ENCODE measurements at places on chromosomes 2 and 18.

DNA sequence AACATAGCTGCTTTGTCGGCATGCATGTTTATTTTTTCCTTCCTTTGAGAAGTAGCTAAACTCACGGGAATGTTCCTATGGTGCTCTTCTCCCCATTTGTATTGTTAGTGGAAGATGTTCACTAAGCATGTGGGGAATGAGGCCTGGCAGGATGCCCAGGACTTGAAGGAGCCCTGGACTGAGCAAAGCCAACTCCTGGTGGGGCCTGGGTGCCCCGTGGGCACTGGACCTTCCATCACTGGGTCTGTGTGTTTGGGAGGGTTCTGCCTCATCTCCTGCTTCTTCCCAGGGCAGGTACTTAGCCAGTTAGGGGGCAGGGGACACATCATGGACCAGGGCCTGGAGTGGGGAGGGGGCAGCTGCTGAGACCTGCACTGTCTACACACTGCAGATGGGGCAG is 49.3 kb downstream of the ACAA2 start:
- no peak overlapping the region for H3K4me3 ChIP-seq
- H3K27me3 ChIP-seq: peaks cover 4% of the 10 kb centered on the region
- peaks cover 5% of the 10 kb centered on the region for H3K4me1 ChIP-seq
- H3K36me3 ChIP-seq: no peaks in the 10 kb centered on the region
- no peak overlapping the region for H3K27ac ChIP-seq

DNA sequence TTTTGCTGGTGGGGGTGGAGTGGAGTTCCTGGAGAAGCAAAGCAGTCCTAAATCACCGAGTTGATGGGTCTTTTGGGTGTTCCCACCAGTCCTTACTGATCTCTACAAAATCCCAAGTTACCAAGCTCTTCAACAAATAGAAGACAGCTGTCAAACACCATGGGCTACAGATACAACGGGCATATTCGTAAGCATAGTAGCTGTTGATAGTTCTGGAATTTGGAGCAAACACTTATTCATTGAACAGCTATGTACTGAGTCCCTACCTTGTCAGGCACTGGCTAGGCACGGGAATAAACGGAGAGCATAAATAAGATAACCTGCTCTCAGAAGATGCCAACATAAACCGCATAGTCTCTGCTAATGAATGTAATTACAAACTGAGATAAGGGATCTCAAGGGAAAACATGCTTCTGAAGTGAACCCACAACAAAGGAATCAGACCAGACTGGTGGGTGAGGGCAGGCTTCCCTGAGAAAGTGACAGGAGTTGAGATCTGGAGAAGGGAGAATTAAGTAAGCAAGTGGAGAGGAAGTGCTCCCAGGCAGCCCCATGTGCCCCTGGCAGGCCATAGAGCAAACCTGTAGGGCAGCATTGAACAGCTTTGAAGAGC is 947 bp upstream of the ANKRD44 start:
- peak overlapping the region; percentile 89 for H3K4me3 ChIP-seq
- DNase-seq: no peak
- peaks cover 21% of the 10 kb centered on the region for H3K4me1 ChIP-seq
- peaks cover 54% of the 10 kb centered on the region for H3K27me3 ChIP-seq
- H3K36me3 ChIP-seq: no peaks in the 10 kb centered on the region

DNA sequence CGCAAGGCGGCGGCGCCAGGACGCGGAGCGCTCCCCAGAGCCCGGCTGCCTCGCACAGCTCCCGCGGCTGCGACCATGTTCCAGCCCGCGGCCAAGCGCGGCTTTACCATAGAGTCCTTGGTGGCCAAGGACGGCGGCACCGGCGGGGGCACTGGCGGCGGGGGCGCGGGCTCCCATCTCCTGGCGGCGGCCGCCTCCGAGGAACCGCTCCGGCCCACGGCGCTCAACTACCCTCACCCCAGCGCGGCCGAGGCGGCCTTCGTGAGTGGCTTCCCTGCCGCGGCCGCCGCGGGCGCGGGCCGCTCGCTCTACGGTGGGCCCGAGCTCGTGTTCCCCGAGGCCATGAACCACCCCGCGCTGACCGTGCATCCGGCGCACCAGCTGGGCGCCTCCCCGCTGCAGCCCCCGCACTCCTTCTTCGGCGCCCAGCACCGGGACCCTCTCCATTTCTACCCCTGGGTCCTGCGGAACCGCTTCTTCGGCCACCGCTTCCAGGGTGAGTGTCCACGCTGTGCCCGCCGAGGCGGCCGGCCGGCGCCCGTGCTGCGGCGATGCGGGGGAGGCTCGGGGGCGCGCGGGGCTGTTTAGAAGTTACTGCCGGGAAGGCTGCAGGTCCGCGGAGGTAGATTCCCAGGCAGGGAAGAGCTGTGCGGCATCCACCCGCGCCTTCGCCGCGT is 696 bp downstream of the EMX1 start:
- no peaks in the 10 kb centered on the region for H3K36me3 ChIP-seq
- H3K4me3 ChIP-seq: peak overlapping the region; percentile 79
- peaks cover 86% of the 10 kb centered on the region for H3K27me3 ChIP-seq

DNA sequence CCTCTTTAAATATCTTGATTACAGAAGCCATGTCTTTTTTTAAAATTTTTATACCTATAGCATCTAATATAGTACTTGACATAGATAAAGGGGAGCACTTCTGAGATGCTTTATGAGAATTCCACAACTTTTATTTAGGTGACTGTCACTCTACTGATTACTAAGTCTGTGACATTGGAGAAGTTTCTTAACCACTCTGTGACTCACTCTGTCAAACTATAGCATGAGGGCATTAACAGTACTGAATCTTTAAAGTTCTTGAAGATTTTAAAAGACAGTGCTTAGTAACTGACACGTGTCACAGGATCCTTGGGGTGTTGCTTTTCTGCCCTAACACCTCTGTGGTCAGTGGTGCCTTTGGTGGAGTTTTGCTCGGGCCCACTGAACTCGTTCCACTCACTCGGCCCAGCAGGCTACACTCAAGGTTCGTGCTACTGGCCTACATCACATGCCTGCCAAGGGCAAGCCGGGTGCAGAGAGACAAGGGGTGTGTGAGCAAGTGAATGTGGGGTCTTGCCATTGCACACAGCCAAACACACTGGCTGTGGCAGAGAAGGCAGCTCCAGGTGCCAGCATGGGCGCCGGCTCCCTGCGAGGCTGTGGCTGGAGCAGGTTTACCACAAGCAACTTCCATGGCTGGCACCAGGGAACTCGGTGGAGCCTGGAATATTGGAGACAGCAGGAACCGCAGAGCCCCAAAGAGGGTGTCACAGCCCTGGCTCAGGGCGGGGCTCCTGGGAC is 734.0 kb upstream of the CDH7 start:
- no peaks in the 10 kb centered on the region for H3K4me1 ChIP-seq
- H3K36me3 ChIP-seq: no peaks in the 10 kb centered on the region
- H3K27me3 ChIP-seq: no peaks in the 10 kb centered on the region
- H3K4me3 ChIP-seq: no peak overlapping the region
- DNase-seq: no peak

GRCh38 chr2:83823229-83823628 is 635.9 kb downstream of the SUCLG1 start:
- H3K36me3 ChIP-seq: no peaks in the 10 kb centered on the region
- no peak overlapping the region for H3K4me3 ChIP-seq
- no peak for DNase-seq
- H3K27ac ChIP-seq: no peak overlapping the region
- no peaks in the 10 kb centered on the region for H3K27me3 ChIP-seq

DNA sequence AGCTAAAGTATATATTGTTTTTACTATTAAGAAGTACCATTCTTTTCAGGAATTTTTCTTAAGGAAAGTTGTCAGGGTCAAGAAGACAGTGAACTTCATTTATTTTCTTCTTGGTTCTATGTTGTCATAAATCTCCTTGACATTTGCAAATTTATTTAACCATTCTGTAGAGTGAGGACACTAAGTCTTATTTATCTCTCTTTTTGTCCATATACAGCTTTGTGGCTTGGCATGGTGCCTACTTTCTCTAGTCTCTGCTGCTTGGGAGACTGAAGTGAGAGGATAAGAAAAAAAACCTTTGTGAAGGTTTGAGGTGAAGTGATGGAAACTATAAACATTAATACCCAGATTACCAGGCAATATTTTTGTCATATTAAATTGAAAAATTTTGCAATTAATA is 1389.4 kb downstream of the SUCLG1 start:
- H3K27ac ChIP-seq: no peak overlapping the region
- H3K4me1 ChIP-seq: peaks cover 9% of the 10 kb centered on the region
- no peaks in the 10 kb centered on the region for H3K36me3 ChIP-seq
- H3K27me3 ChIP-seq: peaks cover under 1% of the 10 kb centered on the region

- no peaks in the 10 kb centered on the region for H3K4me1 ChIP-seq
- H3K27me3 ChIP-seq: no peaks in the 10 kb centered on the region
- peak overlapping the region; percentile 16 for H3K27ac ChIP-seq
- no peak for DNase-seq
- H3K36me3 ChIP-seq: no peaks in the 10 kb centered on the region
- H3K4me3 ChIP-seq: no peak overlapping the region
Observed at GRCh38 chr2:83531206-83531826, 927.8 kb downstream of the SUCLG1 start.

- no peak overlapping the region for H3K27ac ChIP-seq
- peaks cover 7% of the 10 kb centered on the region for H3K4me1 ChIP-seq
- peaks cover 7% of the 10 kb centered on the region for H3K36me3 ChIP-seq
- no peaks in the 10 kb centered on the region for H3K27me3 ChIP-seq
- DNase-seq: no peak
Observed at GRCh38 chr18:63137999-63138435, 181.6 kb downstream of the BCL2 start.

- H3K4me1 ChIP-seq: no peaks in the 10 kb centered on the region
- no peak overlapping the region for H3K4me3 ChIP-seq
- H3K27me3 ChIP-seq: no peaks in the 10 kb centered on the region
- H3K36me3 ChIP-seq: peaks cover 7% of the 10 kb centered on the region
- DNase-seq: no peak
- no peak overlapping the region for H3K27ac ChIP-seq
Observed at GRCh38 chr2:46144133-46144800, 152.9 kb upstream of the EPAS1 start.

DNA sequence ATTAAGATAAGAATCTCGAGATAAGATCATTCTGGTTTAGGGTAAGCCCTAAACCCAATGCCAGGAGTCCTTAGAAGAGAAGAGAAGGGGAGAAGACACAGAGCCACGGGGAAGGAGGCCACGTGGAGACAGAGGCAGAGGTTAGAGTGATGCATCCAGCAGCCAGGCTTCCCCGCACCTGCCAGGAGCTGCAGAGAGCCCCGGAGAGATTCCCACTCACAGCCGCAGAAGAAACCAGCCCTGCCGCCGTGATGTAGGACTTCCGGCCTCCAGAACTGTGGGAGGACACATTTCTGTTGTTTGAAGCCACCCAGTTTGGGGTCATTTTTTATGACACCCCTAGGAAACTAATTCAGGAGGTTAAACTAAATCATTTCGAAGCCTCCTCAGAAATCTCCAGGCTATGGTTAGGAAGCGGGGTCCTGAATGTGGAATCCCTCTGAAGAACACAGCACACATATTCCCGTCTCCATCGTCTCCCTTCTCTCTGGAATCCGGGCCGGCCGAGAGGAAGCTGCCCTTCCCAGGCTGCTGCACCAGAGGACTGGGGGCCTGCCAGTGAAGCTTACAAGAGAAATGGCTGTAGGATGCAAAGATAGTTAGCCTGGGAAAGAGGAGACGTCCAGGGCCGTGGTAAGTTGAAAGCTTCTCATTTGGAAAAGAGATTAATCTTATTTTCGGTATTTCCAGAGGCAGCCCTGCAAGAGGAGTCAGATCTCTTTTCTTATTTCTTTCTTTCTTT is 156.6 kb downstream of the TWIST2 start:
- DNase-seq: no peak
- H3K36me3 ChIP-seq: peaks cover 4% of the 10 kb centered on the region
- peaks cover 22% of the 10 kb centered on the region for H3K4me1 ChIP-seq
- peaks cover 20% of the 10 kb centered on the region for H3K27me3 ChIP-seq
- H3K27ac ChIP-seq: no peak overlapping the region

DNA sequence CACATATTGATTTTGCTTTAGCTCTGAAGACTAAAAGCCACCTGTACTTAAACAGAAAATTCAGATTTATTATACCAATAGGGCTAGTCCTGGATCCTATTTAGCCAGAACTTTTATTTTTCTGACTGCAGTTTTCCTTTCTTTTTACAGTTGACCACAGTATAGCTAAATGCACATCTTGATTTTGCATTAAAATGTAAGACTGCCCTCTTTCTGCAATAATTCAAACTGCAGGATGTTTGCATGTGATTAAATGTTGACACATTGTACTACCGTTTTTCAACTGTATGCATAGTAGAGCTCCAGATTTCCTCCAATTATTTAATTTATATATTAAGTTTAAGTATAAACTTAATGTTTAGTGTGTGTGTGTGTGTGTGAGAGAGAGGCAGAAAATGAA is 1262.9 kb downstream of the SUCLG1 start:
- H3K36me3 ChIP-seq: no peaks in the 10 kb centered on the region
- no peak overlapping the region for H3K27ac ChIP-seq
- H3K4me1 ChIP-seq: no peaks in the 10 kb centered on the region
- H3K27me3 ChIP-seq: peaks cover 3% of the 10 kb centered on the region

DNA sequence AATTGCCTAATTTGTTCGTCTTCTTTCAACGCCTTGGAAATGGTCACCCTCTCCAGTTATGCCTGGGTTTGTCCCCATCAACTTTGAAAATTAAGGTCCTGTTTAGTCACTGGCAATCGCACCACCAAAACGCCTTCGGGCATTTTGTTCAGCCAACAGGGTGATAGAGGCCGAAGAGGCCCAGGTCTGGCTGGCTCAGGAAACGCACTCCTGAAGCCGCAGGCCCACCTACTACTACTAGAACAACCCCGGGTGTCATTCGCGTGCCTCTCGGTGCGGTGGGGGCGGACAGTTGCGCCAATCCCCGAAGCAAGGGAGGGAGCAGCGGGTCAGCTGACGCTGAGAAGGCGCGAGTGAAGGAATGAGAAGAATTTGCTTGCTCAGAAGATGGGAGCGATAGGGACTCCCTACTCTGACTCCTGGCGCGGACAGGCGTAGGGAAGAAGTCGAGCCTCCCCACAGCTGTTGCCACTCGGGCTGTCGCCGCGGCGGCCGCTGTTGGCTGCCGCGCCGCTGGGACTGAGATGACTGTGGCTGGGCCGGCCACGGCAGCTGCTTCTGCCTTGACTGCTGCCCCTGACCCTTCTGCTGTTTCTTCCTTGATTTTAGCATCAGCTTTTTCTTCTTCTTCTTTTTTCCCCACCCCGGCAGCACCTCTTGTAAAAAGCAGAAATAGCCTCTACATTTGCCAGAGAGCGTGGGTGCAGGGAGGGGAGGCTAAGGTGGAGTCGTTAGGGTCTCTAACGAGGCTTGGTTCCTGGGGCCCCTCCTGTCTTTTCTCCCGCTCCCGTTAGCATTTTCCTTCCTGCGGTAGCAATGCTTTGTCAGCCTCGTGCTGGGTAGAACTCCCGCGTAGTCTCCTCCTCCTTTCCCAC is 387.6 kb downstream of the FIGN start:
- H3K4me3 ChIP-seq: peak overlapping the region; percentile 88
- peak; percentile 76 for DNase-seq
- peak overlapping the region; percentile 87 for H3K27ac ChIP-seq
- peaks cover 27% of the 10 kb centered on the region for H3K4me1 ChIP-seq
- H3K27me3 ChIP-seq: no peaks in the 10 kb centered on the region

DNA sequence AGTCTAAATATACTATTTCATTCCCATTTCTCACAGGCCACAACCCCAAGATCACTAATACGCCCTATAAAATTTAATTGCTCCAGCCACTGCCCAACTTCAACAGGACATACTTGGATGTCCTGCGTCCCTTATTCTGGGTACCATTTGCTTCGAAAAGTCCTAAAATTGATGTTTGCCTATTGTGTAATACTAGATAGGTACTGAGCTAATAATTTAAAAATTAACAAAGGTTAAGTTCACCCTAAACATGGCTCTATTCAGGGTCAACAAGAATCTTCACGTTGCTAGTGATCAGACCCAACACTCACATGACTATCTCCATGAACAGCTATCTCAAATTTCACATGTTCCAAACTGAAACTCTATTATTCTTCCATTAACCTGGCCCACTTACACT is 296.4 kb upstream of the RND3 start:
- no peak overlapping the region for H3K4me3 ChIP-seq
- peaks cover 10% of the 10 kb centered on the region for H3K4me1 ChIP-seq
- DNase-seq: no peak
- no peaks in the 10 kb centered on the region for H3K36me3 ChIP-seq
- no peaks in the 10 kb centered on the region for H3K27me3 ChIP-seq

All from type B pancreatic cell (in vitro differentiated cells).